ENCODE measurements at places on chromosomes 2 and 18.

- no peaks in the 10 kb centered on the region for H3K36me3 ChIP-seq
- no peak overlapping the region for H3K4me3 ChIP-seq
- H3K27me3 ChIP-seq: no peaks in the 10 kb centered on the region
- no peaks in the 10 kb centered on the region for H3K4me1 ChIP-seq
Observed at GRCh38 chr2:199739413-199740110, 111.4 kb downstream of the FTCDNL1 start.

GRCh38 chr18:80246445-80247392, 595 bp downstream of the PARD6G start:
- no peaks in the 10 kb centered on the region for H3K36me3 ChIP-seq
- no peak for DNase-seq
- peak overlapping the region; percentile 55 for H3K4me3 ChIP-seq
- peaks cover 6% of the 10 kb centered on the region for H3K4me1 ChIP-seq
- no peaks in the 10 kb centered on the region for H3K27me3 ChIP-seq

- no peaks in the 10 kb centered on the region for H3K36me3 ChIP-seq
- H3K4me1 ChIP-seq: no peaks in the 10 kb centered on the region
- no peak overlapping the region for H3K27ac ChIP-seq
- no peaks in the 10 kb centered on the region for H3K27me3 ChIP-seq
Observed at GRCh38 chr2:132979339-132980093, 309.5 kb upstream of the LYPD1 start.

- H3K4me3 ChIP-seq: no peak overlapping the region
- H3K27ac ChIP-seq: no peak overlapping the region
- DNase-seq: no peak
- H3K36me3 ChIP-seq: no peaks in the 10 kb centered on the region
- no peaks in the 10 kb centered on the region for H3K4me1 ChIP-seq
- no peaks in the 10 kb centered on the region for H3K27me3 ChIP-seq
Observed at GRCh38 chr18:67250776-67251424, 265.6 kb downstream of the DSEL start.

Data from tibial nerve (tissue), 4 donors.